ENCODE measurements at places on chromosomes 3 and 15.

DNA sequence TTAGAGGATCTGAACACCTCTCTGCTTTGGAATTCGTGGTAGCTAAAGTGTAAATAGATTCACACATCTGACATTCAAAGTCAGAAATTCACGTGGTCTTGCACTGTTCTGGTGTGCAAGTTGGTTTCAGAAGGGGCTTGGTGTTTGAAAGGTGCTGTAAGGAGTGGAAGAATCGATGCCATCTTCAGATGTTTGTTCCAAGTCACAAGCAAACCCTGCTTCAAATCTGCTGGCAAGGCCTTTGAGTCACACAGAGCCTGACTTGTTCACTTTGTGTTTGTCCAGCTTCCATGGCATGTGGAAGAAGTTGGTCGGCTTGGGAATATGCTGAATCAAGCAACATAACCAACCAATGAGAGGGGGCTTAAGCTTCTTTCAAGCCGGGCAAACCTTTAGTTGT lies 44.3 kb downstream of the SH3GL3 start:
- no peak for DNase-seq

- no peak for DNase-seq
Measured at GRCh38 chr15:83977992-83978391, 257.6 kb upstream of the GOLGA6L4 start.

GRCh38 chr15:67267440-67267839 lies 12.9 kb downstream of the IQCH start:
- no peak for DNase-seq

- DNase-seq = no peak
Measured at GRCh38 chr3:85572426-85572825, 613.6 kb downstream of the CADM2 start.

DNA sequence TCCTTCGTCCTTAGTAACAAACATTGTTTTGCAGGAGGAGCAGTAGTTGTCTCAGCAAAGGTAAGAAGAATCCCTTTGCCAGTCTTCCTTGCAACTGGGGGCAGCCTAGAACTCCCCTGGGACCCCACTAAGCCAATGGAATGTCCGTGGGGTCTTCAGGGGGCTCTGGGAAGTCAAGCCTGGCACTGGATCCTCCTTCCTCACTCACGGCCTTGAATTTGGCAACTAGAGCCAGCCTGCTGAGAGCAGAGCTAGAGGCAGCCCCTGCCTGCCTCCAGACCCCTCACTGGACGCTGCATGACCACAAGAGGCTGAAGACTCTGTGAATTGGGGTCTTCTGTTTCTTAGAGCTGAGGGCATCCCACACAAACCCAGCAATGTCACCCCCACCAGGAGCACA lies 18.6 kb upstream of the PRR23E start:
- no peak for DNase-seq

- no peak for DNase-seq
Measured at GRCh38 chr3:198070871-198071270, 110.9 kb downstream of the LMLN start.

GRCh38 chr3:44712455-44713075 lies at the start of gene ZNF502:
Gene ZNF502 (plus strand): TSS chr3:44712660. CDS start chr3:44720262, 7,602 bp downstream.
- DNase-seq = peak; percentile 94

DNA sequence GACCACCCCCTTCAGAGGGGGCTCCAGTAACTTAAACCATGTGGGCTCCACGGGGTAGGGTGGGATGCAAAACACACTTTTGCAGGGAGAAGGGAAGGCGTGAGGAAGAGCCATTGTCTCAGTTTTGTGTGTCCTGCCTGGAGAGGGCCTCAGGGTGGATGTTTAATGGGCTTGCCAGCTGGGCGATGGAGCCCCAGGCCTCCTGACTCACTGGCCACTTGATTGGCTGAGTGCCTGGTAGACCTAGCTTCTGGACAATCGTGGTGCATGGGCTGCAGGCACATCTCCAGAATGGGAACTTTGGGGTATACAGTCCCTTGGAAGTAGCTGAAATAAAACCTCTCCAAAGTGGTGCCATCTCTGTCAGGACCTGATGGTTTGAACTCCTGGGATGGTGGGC lies 118.3 kb upstream of the MRPS22 start:
- no peak for DNase-seq

GRCh38 chr3:14771593-14772497 lies 46.9 kb upstream of the FGD5 start:
- no peak for DNase-seq

GRCh38 chr3:103181160-103181559 lies 746.3 kb downstream of the ZPLD1 start:
- no peak for DNase-seq

DNA sequence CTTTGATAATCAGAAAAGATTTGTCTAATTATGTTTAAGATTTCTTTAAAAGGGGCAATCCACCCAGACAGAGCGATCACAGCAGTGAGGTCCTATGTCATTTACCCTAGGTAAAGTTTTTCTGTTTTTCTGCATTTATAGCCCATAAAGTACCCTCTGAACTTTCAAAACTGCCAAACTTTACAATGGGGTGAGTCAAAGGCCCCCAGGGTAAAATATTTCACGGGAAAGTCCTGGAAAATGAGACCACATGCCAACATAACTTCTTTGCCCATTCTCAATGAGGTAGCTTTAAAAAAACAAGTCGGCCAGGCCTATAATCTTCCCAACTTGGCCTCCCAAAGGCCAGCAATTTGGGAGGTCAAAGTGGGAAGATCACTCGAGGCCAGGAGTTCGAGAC lies 53.0 kb downstream of the SUCLG2 start:
- no peak for DNase-seq

All from AG08396 (cell line).